ENCODE measurements at places on chromosomes 1 and 21.

DNA sequence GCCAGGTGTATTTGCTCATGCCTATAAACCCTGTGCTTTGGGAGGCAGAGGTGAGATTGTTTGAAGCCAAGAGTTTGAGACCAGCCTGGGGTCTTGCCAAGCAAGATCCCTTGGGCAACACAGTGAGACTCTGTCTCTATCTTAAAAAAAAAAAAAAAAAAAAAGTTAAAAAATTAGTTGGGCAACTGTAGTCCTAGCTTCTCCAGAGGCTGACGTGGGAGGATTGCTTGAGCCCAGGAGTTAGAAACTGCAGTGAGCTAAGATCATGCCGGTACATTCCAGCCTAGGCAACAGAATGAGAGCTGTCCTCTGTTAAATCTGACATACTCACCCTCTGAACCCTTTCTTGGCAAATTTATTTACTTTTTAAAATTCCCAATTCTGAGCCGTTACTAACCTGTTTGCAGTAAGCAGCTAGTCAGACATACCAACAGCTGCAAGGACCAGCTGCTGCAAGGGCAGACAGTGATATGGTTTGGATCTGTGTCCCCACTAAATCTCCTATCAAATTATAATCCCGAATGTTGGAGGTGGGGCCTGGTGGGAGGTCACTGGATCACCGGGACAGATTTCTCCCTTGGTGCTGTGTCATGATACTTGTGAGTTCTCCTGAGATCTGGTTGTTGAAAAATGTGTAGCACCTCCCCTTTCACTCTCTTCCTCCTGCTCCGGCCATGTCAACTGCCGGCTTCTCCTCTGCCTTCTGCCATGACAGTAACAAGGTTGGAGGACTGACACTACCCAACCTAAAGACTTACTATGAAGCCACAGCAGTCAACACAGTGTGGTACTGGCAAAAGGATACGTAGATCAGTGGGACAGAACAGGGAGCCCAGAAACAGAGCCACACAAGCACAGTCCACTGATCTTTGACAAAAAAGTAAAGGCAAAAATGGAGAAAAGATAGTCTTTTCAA lies 10.6 kb downstream of the PARP1 start:
- DNase-seq = no peak

- no peak for DNase-seq
These were observed 29.6 kb downstream of the ZNF691 start for GRCh38 chr1:42876009-42876408.

GRCh38 chr1:93960641-93961147 lies 51.5 kb upstream of the GCLM start:
- no peak for DNase-seq

DNA sequence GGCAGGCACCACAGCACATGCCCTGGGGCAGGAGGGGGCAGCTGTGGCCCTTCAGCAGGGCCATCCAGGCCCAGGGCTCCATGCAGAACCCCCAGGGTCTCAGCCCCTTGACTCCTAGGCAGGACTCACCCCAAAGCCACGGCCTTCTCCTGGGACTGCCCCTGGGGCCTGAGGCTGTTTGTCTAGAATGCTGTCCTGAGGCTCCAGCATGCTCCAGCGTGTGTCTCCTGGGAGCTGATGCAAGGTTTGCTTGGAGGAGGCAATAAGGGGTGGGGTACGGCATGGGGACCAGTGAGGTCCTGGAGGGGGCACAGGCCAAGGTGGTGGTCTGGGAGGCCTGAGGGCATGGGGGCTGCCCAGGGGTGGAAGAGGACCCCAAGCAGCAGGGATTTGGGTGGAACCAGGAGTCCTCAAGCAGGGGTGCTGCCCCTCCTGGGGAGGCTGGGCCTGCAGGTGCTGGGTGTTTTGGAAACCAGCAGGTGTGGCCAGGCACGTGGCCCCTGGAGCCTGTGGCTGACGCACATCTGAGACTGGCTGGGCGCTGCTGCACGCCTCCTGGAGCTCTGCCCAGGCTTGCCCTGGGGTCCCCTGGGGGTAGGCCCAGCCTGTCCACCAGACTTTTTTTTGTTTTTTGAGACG lies 7.8 kb upstream of the CALML6 start:
- no peak for DNase-seq

DNA sequence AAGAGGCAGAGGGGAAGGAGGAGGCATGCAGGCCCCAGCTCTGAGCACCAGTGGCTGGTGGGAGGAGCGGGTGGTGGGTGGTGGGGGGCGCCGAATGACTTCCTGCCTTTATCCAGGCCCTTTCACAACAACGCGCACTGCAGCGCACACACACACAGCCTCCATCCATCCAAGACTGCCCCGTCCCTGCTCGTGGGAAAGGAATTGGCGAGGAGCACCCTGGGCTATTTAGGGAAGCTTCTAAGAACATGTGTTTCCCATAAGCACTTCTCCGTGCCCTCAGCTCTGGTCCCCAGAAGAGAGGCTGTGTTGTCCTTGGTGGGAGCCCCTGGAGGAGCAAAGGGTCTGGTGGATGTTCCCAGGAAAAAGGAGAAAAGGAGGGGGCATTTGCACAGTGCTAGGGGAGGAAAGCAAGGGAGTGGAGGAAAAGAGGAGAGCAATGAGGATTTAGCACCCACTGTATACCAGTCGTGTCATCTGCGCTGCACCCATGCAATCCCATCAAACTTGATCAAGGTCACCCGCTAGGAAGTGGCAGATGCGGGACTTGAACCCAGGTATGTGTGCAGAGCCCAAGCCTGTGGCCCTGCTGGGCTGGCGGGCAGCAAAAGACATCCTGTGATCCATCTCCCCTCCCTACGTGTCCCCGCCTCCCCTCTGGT lies 28.1 kb downstream of the EPHA2 start:
- DNase-seq = no peak

DNA sequence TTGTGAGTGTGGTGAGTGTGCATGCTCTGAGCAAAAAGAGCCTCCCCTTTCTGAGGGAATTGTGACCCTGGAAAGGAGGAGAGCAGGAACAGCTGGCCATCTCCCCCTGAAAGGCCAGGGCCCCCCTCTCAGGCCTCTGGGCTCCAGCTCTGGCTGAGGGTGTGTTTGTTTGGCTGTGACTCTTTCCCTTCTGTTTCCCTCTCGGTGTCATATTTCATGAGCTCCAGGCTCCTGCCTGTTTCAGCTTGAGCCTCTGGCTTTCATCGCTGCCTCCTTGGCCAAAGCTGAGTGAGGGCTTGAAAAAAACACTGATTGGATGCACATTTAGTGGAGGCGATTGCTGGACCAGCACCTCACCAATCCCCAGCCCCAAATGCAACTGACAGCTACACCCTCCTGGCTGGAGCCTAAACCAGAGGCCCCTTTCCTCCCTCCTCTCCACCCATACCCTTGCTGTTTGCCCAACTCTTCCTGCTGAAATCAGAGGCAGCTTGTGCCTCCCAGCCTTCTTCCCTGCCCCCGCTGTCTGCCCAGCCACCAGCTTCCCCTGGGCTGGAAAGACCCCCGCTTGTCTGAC lies 64.1 kb downstream of the DDR2 start:
- DNase-seq = no peak

DNA sequence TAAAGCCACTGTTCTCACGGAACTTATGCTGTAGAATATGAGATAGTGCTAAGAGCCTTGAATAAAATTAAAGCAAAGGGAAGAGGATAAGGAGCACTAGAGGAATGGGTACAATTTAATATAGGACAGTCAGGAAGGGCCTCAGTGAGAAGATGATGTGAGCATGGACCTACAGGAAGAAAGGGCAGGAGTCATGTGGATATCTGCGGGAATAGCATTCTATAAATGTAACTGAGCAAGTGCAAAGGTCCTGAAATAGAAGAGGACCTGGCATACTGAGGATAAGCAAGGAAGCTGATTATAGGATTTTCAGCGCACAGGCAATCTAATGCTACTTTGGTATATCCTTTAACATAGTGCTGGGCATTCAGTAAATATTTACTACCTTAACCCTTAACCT lies 12.6 kb upstream of the BCAS2 start:
- no peak for DNase-seq

DNA sequence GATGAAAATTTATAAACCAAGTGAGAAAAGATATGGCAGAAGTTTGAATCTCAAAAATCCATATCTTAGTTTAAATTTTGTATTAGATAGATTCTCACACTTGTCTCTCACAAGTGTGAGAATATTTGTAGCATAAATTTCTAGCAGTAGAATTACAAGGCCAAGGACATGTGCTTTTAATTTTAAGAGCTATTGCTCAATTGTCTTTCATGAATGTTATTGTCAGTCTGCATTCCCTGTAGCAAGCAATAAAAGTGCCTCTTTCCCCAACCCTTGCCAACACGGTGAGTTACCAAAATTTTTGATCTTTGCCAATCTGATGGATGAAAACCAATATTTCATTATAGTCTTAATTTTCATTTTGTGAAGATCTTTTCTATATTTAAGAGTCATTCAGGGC lies 64.0 kb downstream of the CTH start:
- DNase-seq = no peak

- no peak for DNase-seq
These were observed 10.6 kb upstream of the MYSM1 start for GRCh38 chr1:58710190-58711085.

DNA sequence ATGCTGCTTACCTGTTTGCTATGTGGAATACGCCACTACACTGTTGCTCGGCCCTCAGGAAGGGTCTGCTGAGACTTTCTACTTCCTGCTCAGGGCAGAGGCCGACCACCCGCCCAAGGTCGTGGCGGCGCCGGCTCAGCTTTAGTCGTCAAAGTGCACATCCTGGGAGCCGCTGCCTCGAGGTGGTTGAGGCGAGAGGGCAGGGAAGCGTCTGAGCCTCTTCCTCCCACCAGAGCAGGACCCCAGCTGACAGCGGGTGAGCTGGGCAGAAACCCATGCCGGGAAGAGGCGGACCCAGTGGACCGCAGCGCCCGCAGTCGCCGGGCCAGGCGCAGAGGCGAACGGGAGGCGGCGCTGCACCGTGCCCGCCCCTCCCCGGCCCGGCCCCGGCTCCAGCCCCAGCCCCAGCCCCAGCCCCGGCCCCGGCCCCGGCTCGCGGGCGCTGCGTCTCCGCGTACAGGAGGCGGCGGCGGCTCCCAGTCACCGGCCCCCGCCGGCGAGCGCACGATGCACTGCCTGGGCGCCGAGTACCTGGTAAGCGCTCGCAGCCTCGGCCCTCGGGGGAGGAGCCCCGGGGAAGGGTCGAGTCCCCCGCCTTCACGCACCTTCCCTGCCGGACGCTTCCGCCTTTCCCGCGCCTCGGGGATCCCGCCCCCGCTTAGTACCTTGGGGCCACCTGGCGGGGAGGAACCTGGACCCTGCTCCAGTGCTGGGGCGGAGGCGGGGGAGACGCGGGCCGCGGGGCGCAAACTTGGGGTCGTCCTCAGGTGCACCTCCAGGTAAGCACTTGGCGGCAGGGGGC lies at the start of gene SLC44A3:
Gene SLC44A3 (plus strand): TSS at position 413 of the 802 bp plus-strand sequence. CDS start 95 bp downstream, at position 508.
- no peak for DNase-seq

- DNase-seq = no peak
These were observed 1.3 kb downstream of the UBL4B start for GRCh38 chr1:110113551-110113950.

All from T-cell (primary cell).